Activated CD4-positive, alpha-beta T cell treated with anti-CD3 and anti-CD28 coated beads, Interleukin-2, amount 50 U/mL, for 4 hours (primary cell): ENCODE measurements at places on chromosomes 6 and 20.
A peak's percentile ranks its signal among the peaks of the same experiment; 100 is the strongest.

DNA sequence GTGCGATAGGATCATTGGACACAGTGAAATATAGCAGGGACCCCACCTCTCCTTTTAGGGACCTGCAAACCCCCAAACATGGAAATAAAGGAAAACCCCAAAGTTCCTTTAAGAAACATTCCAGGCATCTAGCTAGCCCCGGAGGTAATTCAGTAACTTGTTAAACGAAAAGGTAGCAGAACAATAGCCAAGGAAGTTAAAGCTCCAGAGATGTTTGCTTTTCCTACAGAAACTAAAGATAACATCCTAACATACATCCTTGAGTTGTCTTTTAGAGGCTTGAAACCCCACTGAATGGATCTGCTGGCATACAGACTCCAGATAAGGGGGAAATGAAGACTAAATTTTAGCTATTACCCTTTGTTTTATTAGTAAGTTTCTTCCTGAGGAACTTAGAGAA is 51.0 kb downstream of the FAM184A start:
- DNase-seq, result no peak

GRCh38 chr6:149366267-149366921 is 33.7 kb upstream of the SUMO4 start:
- DNase-seq, result no peak

- no peak for DNase-seq
These were observed 77.5 kb downstream of the ATXN1 start for GRCh38 chr6:16683641-16684194.

- no peak for DNase-seq
These were observed 79.2 kb upstream of the CD93 start for GRCh38 chr20:23165307-23165750.

- no peak for DNase-seq
These were observed 397.3 kb downstream of the LAMA2 start for GRCh38 chr6:129280293-129280644.

- no peak for DNase-seq
These were observed 11.3 kb downstream of the TCP1 start for GRCh38 chr6:159778131-159778530.

DNA sequence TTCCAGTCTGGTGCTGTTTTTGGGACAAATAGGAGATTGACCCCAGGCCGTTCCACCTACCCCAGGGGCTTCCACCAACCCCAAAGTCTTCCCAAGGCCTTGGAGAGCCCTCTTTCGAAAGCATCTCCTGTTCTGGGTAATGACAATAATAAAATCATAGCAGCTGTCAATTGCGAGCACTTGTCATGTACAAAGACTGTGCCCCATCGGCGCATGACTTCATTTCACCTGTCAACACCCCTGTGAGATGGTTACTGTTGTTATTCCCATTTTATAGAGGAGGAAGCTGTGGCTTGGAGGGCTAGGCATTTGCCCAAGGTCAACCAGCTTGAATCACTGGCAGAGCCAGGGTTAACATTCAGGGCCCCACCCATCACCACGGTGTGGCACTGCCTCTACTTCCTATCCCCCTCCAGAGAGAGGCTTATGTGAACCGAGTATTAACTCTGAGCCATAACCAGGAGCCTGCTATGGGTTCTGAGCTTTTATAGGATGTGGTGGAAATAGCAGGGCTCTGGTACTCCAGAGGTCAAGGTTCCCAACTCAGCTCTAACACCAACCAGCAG is 51.2 kb downstream of the HNF4A start:
- DNase-seq, result no peak

DNA sequence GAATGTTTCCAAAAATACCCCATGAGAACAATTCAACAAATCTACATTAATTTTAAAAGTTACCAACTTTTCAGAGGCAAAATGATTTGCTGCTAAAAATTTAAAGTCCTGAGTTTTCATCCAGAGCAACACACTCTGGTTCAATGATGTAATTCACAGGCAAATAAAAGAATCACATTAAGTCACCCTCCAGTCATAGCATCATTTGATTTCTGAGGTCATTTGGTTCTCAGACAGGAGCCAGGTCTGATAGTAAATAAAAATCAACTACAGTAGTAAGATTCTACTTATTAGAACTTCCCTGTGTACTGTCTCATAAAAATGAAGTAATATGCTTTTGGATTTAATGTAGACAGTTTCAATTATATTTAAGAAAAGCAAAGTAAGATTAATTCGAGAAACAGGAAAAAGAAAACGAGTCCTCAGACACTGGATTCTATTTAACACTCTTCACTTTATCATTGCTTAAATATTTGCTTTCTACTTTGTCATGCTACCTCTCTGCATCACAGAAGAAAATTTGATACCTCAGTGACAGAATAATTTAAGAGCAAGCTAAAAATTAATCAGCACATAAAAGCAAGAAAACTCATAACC is 25.8 kb downstream of the MAP7 start:
- no peak for DNase-seq

DNA sequence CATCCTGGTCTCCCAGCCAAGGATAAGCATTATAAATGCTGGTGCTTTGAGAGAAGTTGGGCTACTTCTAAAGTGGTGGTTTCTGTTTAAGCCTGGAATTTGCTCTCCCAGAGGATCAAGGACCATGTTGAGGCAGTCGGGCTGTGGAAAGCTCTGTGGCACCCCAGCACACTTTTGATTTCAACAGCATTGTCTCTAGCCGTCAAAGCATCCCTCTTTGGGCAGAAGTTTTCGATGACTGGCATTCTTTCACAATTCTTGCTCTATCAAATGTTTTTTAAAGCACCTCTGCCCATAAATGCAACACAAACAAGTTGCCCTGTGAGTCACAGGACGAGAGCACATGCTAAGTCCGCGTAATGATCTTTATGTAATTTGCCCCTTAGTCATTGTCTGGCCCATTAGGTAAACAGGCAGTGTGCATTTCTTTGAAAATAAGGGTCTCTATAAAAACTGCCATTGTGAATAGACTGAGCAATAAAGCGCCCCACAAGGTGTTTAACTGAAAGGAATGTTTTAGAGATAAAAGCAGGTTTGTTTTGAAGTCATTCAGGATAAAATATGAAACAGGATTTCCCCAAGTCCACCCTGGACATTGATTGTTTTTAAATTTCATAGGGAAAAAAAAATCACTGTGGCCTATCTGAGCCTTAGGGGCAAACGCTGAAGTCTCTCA is 44.7 kb upstream of the FOXQ1 start:
- DNase-seq, result no peak

DNA sequence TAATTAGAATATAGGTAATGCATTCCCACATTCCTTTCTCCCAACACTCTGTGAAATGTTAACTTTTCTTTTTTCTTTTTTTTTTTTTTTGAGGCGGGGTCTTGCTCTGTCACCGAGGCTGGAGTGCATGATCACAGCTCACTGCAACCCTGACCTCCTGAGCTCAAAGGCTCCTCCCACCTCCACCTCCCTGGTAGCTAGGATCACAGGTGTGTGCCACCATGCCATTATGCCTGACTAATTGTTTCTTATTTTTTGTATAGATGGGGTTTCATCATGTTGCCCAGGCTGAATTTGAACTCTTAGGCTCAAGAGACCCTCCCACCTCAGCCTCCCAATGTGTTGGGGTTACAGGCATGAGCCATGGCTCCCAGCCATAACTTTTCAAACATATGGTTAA is 135.7 kb upstream of the SHLD1 start:
- DNase-seq, result no peak

DNA sequence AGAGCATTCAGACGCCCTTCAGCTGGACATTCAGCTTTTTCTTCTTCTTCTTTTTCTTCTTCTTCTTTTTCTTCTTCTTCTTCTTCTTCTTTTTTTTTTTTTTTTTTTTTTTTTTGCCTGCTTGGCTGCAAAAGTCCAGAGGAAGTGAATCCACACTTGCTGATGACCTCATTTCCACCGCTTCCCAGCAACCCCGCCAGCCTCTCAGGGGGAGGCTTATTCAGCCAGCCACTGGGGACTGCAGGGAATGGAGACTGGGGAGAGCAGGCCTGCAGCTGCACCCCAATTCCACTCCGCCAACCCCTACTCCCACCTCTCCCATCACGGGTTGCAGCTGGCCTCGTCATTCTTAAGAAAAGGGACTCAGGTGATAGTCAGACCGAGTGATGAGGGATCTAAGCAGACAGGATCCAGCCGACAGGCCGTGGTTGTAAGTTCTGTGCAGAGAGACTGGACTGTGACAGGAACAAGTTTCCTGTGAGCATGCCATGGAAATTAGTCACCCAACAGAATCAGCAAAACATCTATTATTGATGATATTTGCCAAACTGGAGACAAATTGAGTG is 59.0 kb upstream of the QKI start:
- DNase-seq, result no peak

DNA sequence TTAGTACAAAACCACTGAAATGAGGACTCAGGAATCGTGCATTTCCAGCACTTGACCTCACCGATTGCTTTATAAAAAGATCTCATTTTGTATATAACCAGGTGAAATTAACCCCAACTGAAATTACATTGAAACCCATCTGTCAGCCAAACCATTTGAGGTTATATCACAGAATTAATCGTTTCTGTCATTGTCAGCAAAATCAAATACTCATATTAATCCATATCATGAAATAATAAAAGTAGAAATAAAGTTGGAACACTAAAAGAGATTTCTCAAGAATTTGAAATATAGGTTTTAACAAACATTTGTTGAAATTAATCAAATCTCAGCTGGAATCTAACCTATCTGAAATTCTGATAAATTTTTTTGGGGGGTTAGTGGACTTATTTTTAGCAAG is 23.7 kb downstream of the KHDRBS2 start:
- DNase-seq, result no peak

DNA sequence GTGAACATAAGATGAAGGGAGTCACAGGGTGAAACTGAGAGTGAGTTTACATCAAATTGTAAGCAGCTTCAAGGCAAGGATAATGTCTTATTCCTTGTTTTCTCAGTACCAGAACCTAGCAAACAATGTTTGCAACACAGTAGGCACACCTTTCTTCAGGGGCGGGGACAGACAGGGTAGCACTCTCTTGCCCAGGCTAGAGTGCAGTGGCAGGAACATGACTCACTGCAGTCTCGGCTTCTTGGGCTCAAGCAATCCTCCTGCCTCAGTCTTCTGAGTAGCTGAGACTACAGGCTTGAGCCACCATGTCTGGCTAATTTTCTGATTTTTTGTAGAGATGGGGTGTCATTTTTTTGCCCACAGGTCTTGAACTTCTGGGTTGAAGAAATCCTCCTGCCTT is 299.8 kb downstream of the CD83 start:
- DNase-seq, result no peak

DNA sequence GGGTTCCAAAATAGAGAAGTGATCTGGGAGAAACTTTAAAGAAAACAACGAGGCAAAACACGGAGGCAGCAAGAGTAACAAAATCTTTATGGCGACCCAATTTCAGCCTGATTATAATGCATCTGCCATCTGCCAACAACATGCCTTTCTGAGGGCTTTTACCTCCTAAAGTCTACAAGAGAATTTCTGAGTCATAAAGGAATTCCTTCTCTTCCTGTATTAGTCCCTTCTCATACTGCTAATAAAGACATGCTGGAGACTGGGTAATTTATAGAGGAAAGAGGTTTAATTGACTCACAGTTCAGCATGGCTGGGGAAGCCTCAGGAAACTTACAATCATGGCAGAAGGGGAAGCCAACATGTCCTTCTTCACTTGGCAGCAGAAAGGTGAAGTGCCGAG is 226.6 kb downstream of the HACE1 start:
- DNase-seq, result no peak

DNA sequence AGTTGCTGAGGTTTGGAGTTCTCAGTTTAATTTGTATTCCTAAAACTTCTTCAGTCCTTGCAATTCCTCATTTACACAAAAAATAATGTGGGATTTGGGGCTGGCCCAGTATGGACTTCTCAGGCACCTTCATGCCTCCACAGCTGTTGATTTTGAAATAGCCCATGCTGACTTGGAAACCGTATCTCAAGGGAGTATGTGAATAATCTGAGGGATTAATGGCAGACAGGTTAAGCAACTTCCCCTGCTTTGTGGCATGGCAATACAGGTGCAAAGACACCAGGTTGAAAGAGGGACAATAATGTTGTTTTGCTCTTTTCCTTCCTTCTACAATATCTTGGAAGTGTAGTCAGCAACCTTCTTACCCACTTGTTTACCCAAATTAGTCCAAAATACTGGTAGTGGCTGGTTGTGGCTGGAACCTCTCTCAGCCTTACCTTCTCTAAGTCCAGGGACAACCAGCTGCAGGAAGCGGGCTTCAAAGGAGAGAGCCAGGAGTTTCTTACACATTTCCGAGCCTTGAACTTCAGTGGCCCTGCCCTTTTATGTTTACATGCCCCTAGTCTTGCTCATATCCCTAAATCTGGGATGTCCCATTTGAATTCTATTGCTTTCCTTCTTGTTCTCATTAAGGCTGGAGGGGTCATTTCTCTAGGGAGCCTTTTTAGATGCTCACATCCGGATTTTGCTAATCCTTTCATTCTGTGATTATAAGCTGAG is 44.1 kb upstream of the ADGRF1 start:
- DNase-seq, result no peak

GRCh38 chr6:6090861-6091607 is 84.3 kb upstream of the NRN1 start:
- DNase-seq, result no peak

- DNase-seq, result no peak
These were observed 60.1 kb downstream of the SESN1 start for GRCh38 chr6:109034526-109034925.

GRCh38 chr20:38805502-38805957 is at the start of gene PPP1R16B:
Gene PPP1R16B (plus strand): TSS chr20:38805697. CDS start chr20:38835926, 30,229 bp downstream.
- DNase-seq, result peak; percentile 63

DNA sequence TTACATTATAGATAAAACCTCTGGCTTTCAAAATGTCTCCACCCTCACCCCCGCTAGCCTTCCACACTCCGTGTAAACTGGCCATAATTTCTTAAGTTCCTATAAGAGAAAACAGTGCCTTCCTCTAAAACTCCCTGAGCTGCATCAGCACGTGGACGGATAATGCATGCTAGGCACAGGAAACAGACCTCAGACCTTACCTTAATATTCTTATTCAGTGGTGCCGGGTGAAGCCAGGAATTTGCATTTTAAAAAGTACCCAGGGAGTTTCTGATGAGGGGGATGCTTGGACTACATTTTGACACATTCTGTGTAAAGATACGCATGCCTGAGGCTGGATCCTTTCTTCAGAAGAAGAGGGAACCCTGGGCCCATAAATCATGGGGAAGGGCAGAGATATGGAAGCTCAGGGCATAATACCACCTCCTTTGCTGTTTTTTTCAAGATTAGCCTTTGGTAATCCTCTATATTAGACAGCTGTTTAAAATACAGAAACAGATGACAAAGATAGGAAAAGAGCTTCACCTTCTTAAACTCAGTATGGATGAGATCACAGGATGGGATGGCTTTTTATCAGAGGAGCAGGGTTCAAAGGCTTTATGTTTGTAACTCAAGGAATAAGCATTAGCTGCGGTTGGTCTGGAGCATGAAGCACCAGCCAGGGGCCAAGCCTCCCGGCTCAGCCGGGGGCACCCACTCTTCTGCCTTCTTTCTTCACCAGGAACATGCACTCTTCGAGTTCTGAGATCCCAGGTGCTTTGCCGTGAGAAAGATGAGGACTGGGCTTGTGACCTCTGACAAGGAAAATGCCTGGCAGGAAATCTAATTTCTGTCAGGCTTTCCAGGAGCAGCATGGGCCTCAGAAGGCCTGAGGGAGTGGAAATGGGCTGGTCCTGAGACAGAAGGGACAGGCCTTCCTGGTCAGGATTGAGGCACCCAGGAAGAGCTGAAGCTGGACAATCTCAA is 218.1 kb upstream of the SOX4 start:
- no peak for DNase-seq
